Central memory CD4-positive, alpha-beta T cell (primary cell): ENCODE measurements at places on chromosomes 5 and 9.

DNA sequence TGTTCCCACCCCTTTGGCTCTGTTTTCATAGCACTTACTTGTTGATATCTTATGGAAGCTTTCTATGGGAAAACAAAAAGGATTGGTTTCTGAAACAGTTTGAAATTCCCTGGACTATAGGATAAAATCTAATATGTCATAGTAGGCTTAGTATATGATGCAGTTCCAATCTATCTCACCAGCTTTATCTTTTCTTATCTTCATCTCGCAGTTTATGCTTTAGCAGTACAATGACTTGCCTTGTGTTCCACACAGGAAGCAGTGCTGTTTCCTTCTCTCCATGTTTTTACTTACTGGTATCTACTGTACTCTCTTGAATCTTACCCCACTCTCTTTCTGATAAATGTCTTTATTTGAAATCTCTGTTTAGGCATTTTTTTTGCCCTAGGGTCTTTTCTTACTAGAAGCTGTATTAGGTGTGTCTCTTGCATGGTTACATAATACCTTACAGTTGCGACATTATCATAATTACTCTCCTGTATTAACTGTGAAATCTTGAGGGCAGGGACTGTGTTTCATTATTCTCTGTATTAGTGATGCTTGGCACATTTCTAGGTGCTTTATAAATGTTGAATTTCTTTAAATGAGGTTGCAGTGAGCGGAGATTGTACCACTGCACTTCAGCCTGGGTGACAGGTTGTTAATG lies 76.3 kb downstream of the FOCAD start:
- DNase-seq, result no peak

- DNase-seq, result no peak
These were observed at the start of gene PPIC for GRCh38 chr5:123036391-123037103. TSS of gene PPIC (minus strand) at chr5:123036725. CDS start at chr5:123036625, 100 bp downstream.

- no peak for DNase-seq
These were observed 207.0 kb downstream of the DMAC1 start for GRCh38 chr9:7592321-7593316.

GRCh38 chr5:43523662-43524072 lies 8.7 kb upstream of the C5orf34 start:
- DNase-seq, result no peak

GRCh38 chr5:151001436-151001835 lies 19.0 kb upstream of the GPX3 start:
- no peak for DNase-seq

- no peak for DNase-seq
These were observed 154.3 kb downstream of the PALM2AKAP2 start for GRCh38 chr9:109934136-109934856.
